NCI-H524 (cell line): ENCODE measurements at places on chromosomes 5 and 9.

DNA sequence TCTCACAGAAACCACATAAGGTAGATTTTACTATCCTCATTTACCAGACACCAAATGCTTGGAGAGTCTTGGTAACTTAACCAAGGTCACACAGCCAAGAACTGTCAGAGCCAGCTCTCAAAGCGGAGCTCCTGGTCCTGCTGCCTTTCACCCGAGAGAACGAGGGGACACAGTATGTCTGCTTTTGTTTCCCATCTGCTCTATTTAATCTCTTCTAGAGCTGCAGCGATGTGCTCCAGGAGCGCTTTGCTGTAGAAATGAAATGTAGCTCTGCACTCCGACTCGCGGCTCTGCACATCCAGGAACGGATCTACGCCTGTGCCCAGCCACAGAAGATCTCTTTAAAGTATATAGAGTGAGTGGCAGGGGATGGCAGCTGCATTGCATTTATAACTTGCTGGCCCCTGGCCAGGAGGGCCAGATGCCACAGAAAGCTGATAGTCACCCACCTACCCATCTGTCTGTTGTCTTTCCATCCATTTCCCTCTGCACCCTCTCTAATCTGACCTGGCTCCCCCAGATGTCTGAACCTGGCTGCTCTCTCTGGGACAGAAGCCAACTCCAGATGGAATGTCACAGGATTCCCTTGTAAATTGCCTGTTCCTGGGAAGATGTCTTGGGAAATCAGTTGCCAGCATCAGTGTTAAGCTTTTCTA, 21.4 kb upstream of the TRMT10B start:
- DNase-seq = peak; percentile 99

- DNase-seq = no peak
These were observed 117.7 kb downstream of the STARD4 start for GRCh38 chr5:111394586-111394985.

DNA sequence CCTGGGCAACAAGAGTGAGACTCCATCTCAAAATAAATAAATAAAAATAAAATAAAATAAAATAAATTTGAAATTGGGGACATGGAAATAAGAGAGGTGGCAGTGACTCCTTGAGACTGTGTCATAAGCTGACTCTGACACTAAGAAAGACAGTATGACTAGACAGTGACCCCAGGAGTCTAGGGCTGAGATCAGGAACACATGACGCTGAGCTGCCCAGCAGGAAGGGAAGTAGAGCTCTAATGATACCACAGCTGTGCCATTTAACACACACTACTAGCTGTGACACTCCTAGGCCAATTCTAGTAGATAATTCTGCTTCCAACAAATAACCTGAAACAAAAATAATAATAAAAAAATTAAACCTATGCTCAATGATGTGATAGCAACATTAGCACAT, 293.0 kb downstream of the SEC61B start:
- DNase-seq = no peak

- no peak for DNase-seq
These were observed 59.6 kb upstream of the CNTLN start for GRCh38 chr9:17075146-17075757.

GRCh38 chr9:18447131-18447530, 26.8 kb upstream of the ADAMTSL1 start:
- no peak for DNase-seq

DNA sequence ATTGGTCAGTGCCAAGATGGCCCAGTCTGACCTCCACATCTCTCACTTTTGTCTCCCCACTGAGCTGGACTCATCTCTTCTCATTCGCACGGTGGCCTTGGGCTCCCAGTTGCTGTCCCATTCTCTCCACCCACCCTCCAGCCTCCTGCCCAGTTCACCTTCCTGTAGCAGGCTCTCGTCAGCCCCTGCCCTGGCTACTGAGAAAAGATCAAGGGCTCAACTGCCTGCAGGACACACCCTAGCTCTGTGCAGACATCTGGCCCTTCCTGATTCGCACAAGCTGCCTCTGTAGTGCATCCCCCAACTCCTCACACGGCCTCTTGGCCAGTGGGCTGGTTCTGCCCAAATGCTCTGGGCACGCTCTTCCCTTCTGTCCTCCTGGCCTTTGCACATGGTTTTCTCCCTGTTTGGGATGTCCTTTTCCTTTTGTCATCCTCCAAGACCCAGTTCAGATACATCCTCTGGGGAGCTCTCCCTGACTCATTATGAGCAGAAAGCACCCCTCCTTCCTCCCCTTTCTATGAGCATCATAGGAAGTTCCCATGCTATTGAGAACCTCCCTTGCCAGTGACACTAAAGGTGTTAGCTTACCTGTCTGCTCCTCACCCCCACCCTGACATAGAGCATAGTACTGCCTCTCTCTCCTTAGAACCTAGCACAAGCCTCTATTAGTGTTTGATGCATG, 78.5 kb upstream of the TGFBR1 start:
- DNase-seq = no peak

- no peak for DNase-seq
These were observed 294.7 kb downstream of the NSG2 start for GRCh38 chr5:174340226-174340625.

DNA sequence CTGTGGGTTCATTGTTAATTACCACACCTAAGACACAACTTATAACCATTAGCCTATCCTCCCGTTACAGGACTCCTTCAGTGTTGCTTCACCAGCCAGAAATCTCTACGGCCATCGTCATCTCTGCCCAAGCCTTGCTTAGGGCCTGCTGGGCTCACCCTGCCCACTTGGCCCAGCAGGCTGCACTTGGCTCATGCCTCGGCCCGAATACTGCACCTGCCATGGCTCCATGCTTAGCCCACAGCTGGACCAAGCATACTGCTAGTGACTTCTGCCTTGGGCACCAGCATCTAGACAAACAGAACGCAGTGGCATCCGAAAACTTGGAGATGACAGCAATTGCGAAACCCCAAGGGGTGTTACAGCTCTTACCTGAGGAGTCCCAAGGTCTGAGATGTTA, 2336.0 kb upstream of the ACO1 start:
- DNase-seq = no peak

- DNase-seq = peak; percentile 52
These were observed 866.1 kb downstream of the TLE4 start for GRCh38 chr9:80437825-80438224.

GRCh38 chr5:154165886-154166285, 24.6 kb upstream of the GALNT10 start:
- peak; percentile 59 for DNase-seq

DNA sequence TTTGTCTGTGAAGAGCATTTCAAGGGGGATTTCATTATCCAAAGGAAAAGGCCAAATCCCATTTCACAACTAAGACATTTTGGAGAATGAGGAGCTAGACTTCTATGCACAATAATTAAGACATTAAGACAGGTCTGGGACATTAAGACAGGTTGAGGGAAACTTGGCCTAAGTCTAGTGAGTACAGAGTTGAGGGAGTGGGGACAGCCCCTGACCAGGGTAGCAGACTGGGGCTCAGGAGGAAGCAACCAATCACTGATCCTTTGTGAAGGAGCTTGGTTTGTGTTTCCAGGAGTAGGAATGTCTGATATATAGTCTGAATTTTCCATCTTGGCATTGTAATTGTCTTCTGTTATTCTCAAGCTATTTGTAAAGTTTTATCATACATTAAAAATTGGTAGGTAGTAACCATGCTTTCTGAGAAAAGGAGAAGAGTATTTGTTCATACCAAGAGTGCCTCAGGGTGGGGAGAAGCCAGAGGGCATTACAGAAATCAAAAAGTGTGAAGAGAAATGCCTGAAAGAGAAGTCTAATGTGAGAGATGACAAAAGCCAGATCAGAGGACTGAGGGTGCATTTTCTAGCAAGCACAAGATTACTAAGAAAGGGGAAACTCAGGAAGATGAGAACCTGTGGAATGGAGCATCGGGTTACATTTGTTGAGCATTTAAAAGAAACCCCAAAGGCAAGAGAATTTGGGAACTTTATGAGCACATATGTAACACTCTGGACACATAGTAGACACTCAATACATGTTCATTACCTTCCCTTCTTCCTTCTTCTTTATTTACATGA, 189.3 kb upstream of the PIK3R1 start:
- DNase-seq = no peak

- no peak for DNase-seq
These were observed 102.5 kb upstream of the SH3GL2 start for GRCh38 chr9:17476401-17476800.

DNA sequence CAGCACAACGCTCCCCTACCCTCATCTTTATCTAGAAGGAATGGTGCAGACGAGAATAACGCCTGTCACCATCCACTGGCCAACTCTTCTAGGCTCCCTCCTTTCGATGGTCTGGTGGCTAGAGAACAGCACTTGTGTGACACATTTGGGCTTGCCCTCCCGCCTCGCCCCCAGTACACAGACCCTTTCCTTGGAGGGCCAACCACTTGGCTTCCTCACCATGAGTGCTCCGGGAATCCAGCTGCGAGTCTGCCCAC, 1.4 kb downstream of the GNAQ start:
- DNase-seq = no peak

DNA sequence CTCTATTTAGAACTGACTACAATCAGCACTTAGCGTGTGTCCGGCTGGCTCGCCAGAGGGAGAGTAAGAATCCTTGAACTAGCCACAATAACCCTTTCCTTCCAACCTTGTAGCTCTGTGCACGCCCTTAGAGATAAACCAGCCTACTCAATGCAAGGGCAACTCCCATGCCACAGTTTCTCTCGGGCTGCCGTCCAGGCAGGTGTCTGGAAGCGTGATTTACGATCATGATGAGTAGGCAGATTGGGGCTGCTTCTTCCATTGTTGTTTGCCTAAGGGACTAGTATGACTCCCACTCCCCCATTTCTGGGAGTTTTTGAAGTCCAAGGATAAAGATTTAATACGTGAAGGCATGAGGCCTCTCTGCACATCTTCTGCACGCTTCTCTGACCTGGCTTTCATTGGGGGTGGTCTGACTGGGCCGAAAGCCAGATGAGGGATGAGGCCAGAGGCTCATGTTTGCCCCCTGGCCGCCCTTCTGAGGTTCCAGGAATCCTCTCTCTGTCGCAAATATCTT, 134.0 kb upstream of the MYO10 start:
- no peak for DNase-seq

- DNase-seq = no peak
These were observed 103.4 kb downstream of the MED10 start for GRCh38 chr5:6274846-6275543.

GRCh38 chr5:179585941-179586401, 35.6 kb downstream of the RUFY1 start:
- DNase-seq = no peak

DNA sequence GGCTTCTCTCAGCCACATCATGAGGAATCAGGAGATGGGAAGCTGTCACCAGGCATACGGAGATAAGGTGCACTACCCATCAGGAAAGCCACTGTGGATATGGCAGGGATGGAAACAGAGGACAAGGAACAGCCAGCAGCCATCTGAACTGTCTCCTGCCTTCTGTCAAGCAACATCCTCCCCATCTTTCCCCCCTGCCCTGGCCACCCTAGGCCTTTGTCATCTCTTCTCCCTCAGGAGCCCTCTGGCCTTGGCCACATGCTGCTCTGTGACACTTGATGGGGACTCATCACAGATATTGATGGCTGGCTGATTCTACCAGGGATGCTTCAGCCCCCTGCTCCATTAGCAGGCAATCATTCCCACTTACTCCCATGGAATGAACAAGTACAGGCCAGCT, 21.1 kb upstream of the MEIKIN start:
- no peak for DNase-seq

GRCh38 chr5:145283141-145283810, 551.9 kb downstream of the PRELID2 start:
- no peak for DNase-seq

DNA sequence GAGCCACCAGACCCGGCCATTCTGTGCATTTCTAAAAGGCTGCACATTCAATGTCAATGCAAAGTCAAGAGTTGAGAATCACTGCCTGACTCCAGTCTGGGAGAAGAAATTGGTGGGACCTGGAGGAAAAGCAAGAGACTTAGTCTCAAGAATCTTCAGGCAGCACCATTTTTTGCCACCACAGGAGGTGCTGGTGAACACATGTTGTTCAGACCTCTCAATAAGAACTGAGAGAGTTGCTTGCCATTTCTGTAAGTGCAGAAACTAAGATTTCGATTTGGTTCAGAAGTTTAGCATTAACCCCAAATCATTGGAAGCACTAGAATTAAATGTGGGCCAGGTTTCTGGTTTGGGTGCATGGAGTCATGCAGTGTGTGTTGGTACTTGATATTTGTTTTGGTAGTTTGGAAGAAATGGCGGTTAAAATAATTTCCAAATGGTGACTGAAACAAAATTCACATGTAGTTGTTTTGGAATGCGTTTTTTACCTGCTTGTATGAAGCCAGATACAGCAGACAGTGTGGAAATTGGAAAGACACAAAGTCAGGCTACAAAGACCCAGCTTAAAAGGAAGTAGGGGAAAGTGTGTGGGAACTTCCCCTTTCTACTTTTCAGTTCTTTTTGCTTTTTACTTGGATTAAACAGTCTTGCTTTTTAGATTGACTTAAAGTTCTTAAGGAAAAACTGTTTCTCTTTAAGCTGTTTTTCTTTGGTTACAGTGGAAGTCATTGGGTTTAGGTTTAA, 20.4 kb downstream of the PDE8B start:
- no peak for DNase-seq
